ENCODE measurements at places on chromosomes 2 and 18. TPM values are rescaled to one million over a fixed set of nuclear protein-coding genes. Genes with fewer than 3 reads are reported as not detected.

Gene G6PC2
- not detected for total RNA-seq

Gene CENPA
- total RNA-seq: 36.1 TPM

Gene ACVR1
- total RNA-seq: 27.5 TPM

Gene IL37
- total RNA-seq: not detected

Gene ZNF2
- total RNA-seq: 3.8 TPM

Gene RAB6C
- total RNA-seq: not detected

Gene GATA6
- not detected for total RNA-seq

Gene UNC80
- not detected for total RNA-seq

Gene GNLY
- total RNA-seq: 32.4 TPM

Gene LRRTM1
- not detected for total RNA-seq
